GM10248 (cell line): ENCODE measurements at places on chromosomes 13 and 19.
A peak's percentile ranks its signal among the peaks of the same experiment; 100 is the strongest.

GRCh38 chr19:32173836-32174235 is 171.6 kb upstream of the ZNF507 start:
- no peak for DNase-seq

DNA sequence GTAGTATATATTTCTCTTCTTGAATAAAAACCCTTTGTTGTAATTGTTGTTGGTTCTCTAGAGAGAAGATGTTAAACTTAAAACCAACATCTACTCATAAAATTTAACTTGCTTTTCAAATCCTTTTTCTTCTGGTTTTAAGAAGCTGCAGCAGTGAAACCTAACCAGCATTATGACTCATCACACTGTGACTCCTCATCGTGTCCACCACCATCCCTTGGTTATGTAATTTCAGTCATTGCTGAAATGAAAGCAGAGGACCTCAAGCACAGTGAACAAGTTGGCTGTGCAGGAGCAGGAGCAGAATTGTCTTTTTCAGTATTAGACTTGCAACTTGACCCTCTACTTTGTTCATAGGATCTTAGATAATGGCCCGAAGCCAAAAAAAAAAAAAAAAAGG is 64.9 kb upstream of the HTR2A start:
- peak; percentile 71 for DNase-seq

GRCh38 chr19:41311613-41312012 is 1.6 kb downstream of the CCDC97 start:
- DNase-seq, result no peak

DNA sequence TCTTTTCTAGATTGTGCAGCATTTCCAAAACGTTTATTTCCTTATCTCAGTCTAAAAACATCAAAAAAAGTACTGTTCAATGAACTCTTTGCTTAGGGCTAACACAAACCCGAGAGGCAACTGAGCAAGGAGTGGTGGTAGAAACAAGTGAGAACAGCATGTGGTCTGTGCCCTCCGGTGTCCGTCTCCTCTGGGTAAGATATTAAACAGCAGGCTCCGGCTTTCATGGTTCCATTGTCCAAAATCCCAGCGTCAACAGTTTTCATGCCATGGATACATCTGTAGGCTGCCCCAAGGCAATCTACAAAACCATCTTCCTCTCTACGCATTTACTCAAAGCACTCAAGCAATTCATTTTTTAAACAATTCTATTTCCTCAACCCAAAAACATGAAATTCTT is 22.8 kb downstream of the DCLK1 start:
- no peak for DNase-seq

DNA sequence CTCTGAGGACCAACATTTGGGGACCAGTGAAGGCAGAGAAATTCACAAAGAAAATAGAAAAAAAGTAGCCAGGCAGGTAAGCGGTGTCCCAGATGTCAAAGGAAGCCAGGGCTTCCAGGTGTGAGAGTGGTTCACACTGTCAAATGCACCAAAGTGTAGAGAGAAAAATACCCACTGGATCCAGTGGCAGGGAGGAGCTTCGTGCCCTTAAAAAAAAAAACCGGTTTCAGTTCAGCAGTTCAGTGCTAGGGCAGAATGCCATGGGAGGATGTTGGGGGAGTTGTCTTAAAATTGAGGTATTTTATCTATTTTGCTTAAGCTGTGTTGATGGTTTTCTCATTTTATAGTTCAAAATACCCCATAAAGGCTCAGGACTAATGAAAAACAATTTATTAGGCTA is 47.8 kb upstream of the C1QTNF9 start:
- no peak for DNase-seq

GRCh38 chr19:33470040-33470330 is 51.6 kb downstream of the PEPD start:
- no peak for DNase-seq

- no peak for DNase-seq
Measured at GRCh38 chr13:45316996-45317395, 24.0 kb downstream of the TPT1 start.

DNA sequence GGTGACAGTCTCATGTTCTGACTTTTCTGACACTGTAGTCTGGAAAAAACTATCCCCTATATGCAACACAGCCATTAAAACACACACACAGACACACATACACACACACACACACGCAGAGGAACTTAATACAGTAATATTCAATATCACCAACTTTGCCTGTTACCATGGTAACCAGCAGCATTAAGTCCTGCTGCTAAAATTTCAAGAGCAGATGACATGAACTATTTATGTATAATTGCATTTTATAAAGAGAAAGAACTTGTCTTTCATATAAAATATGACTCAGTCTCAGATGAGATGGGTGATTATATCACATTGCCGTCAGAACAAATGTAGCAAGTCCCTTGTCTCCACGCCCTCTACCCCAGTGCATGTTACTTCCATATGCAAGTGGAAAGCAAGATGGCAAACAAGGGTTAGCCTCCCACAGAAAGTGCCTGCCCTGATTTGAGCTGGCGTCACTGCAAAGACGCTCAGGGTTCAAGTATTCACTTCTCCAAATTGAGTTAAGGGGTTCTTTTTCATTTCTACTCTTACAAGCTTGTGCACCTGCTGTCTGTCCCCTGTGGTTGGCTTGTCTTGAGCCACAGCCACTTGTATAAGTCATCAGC is 576.8 kb downstream of the UQCRFS1 start:
- DNase-seq, result no peak
